Chondrocyte (in vitro differentiated cells): ENCODE measurements at places on chromosomes 2 and 18. TPM values are rescaled to one million over a fixed set of nuclear protein-coding genes. Genes with fewer than 3 reads are reported as not detected.

GRCh38 chr2:36952748-36953197, 13.6 kb downstream of the STRN start:
- DNase-seq, result no peak

GRCh38 chr2:28638102-28638501, 113.5 kb upstream of the PPP1CB start:
- DNase-seq, result no peak

DNA sequence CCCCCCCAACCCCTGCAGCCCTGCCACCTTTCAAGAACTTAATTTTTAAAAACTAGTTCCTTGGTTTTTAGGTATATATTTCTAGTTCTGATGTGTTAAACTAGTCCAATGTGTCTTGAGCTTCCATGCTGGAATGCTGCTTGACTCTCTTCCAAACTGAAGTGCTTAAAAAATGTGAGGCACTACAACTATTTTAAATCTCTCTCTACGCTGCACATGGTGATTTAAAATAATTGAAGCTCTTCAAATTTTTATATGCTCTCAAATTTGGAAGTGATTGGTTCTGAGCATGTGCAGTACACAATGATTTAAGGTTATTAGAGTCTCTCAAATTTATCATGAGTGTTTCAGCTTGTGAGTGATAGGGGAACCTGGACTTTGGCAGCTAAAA, 192.6 kb upstream of the ZEB2 start:
- DNase-seq, result no peak

GRCh38 chr2:132721938-132722337, 51.9 kb upstream of the LYPD1 start:
- DNase-seq, result no peak

DNA sequence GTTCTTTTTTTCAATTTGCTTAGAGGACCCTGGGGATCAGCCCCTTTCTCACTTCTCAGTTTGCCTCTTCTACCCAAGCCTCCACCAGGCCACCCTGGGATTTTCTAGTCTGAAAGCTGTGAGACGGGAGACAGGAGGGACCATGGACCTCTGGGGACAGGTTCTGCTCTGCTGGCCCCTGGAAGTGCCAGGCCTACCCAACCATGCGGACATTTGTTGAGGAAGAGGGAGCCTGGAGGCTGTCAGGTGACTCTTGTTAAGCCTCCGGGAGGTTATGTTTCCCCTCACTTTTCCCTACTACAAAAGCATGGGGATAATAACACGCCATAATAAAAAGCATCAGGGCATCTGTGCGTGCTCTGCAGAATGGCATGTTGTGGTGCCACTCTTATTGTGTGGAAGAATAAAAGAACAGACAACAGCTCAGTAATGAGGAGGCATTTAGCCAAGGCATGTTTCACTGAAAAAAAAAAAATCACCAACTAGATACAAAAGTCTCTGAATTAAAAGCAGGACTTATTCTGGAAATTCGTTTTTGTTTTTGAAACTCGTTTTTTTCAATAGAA, 48.3 kb upstream of the PLA2R1 start:
- no peak for DNase-seq

GRCh38 chr18:37717656-37718055, 152.1 kb upstream of the CELF4 start:
- DNase-seq, result no peak

- DNase-seq, result no peak
Measured at GRCh38 chr2:108492364-108492763, 41.9 kb upstream of the LIMS1 start.

- DNase-seq, result no peak
Measured at GRCh38 chr2:144834363-144834762, 314.4 kb upstream of the ZEB2 start.

GRCh38 chr2:70796262-70796661, 5.8 kb upstream of the FIGLA start:
- DNase-seq, result no peak

- no peak for DNase-seq
Measured at GRCh38 chr2:177275040-177275742, 10.7 kb upstream of the NFE2L2 start.

- no peak for DNase-seq
Measured at GRCh38 chr2:171260471-171261424, 100.1 kb upstream of the TLK1 start.

DNA sequence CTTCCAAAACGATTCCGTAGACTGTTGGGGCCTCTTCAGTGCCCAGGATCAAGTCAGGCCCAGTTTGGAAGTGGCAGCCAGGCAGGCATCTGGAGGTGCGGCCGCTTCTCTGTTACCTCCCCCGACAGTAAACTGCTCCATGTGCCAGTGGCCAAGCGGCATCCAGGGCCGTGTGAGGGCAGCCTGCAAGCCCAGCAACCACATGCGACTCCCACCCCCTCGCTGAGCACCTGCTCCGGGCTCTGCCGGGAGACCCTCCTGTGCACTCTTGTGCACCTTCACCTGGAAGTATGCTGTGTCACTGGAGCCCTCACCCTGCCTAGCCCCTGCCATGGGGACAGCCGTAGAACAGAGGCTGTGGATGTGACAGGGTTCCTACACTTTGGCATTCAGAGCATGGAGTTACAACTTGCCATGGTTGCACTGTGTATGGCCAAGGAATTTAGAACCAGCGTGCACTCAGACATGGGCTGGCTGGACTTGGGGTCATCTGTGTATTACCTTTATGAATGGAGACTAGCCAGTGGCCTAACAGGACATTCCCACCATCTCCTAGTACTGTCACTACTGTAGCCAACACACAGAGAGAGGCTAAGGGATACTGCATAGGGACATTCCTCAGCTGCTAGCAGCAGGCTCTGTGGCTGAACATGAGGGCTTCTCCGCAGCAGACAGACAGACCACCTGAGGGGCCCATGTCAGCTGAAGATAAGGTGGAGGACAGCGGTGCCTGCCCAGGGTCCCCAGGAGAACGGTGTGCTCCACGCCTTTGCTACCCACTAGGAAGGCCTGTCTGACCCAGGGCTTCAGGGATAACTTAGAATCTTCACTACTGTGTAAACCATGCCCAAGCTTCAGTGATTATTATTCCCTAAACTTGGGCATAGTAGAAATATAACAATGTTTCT, 25.0 kb upstream of the FAHD2A start:
- no peak for DNase-seq

- no peak for DNase-seq
Measured at GRCh38 chr2:194166818-194167217, 1490.2 kb upstream of the SLC39A10 start.

DNA sequence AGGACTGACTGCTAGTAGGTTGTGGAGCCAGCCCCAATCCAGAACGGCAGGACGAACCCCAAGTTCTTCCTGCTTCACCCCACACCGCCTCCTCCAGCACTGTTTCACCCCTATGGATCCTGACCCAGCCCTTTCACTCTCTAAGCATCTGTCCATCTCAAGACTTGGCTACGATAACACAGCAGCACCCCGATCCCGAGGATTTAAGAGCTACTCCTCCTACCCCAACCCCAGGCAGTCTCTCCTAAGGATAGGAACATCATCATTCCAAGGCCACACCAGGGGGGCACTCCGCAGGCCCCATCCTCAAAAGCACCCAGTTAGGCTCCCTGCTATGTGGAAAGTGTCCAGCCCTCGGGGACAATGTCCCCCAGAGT, 645 bp downstream of the KCTD18 start:
- no peak for DNase-seq

DNA sequence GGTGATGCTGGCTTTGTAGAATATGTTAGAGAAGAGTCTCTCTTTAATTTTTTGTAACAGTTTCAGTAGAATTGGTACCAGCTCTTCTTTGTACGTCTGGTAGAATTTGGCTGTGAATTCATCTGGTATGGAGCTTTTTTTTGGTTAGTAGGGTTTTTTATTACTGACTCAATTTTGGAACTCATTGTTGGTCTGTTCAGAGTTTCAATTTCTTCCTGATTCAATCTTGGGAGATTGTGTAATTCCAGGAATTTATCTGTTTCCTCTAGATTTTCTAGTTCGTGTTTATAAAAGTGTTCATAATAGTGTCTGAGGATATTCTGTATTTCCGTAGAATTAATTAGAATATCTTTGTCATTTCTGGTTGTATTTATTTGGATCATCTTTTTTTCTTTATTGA, 943.5 kb downstream of the TRIB2 start:
- no peak for DNase-seq

GRCh38 chr2:214899751-214900150, 90.3 kb upstream of the BARD1 start:
- no peak for DNase-seq

- DNase-seq, result no peak
Measured at GRCh38 chr2:231764760-231765159, 16.3 kb downstream of the PDE6D start.

DNA sequence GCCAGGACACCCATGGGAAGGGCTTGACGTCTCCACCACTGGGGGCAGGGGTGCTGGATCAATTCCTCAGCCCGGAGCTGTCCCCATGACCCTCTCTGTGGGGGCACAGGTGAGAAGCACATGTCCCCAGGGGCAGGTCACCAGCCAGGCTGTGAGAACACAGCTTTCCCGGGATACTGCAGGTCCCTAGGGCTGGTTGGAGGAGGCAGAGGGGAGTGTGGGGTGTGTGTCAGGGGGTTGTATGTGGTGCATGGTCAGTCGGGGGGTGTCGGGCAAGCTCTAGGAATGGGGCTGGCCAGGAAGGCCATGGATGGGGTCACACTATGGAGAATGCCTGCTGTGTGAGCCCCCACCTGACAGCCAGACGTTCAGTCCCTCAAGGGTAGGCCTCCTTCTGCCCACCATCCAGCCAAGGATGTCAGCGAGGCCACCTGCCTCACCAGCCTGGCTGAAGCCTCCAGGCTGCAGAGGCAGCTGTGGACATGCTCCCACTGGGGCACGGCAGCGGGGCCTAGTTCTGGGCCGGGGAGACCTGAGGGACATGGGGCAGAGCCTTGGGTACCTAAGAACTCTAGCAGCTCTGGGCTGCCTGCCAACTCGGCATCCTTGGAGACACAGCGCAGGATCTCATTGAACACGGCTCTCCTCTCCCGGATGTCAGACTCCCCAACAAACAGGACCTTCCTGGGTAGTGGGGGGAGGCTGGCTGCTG, 10.3 kb downstream of the HS1BP3 start:
- DNase-seq, result peak; percentile 83

- DNase-seq, result no peak
Measured at GRCh38 chr2:236341721-236342120, 77.5 kb upstream of the ASB18 start.

DNA sequence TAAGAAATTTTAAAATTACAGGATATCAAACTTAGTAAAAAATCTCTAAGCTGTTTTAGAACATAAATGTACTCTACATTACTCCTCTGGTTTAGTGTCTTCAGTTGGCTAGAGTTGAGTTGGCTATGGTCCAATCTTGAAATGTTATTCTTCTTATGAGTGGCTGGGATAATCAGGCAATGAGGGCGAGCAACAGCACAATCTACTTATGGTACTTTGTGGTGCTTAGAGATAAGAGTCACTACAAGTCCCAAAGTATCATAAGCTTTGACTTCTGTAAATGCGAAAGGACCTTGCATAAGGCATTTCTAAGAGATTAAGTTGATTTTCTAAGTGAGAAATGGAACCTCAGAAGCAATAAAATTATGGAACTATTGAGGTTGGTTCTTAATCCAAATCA, 361.7 kb downstream of the GPD2 start:
- DNase-seq, result no peak

- DNase-seq, result no peak
Measured at GRCh38 chr2:120670371-120670770, 65.3 kb upstream of the GLI2 start.

GRCh38 chr18:24741965-24742724, 281.7 kb downstream of the HRH4 start:
- DNase-seq, result no peak

- DNase-seq, result no peak
Measured at GRCh38 chr2:43540021-43540779, 55.6 kb downstream of the THADA start.

DNA sequence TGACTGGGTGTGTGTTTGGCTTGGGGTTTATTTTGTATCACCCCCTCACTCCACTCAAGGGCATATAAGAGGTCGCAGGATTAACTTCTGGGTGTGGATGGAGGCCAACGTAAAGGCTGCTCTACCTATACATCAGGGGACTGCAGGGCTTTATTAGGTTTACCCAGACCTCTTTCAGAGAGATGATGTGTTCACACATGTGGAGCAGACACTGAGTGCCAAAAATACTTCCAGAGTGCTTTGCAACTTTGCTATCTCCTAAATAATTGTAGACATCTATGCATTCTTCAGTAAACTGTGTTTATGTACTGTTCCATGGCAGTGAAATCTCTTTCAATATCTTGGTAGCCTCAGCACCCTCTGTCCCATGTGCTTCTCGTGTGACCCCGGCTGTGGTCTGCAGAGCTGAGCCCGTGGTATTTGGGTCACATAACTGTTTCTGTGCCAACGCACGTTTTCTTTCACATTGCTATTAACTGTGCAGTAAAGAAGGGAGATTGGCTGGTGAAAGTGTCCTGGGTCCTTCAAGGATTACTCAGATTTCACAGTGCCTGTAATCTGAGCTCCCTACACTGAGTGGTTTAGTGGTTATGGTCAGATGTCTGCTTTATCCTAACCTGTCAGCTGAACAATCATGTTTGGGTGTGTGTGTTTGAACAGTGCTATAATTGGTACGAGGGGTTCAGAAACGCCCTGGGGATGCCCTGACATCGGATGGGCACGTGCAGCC, 208.1 kb downstream of the VAPA start:
- no peak for DNase-seq

The TMEM247 gene
- total RNA-seq, result not detected in 3 replicates

The C18orf63 gene
- total RNA-seq, result not detected in 3 replicates

The AP1S3 gene
- total RNA-seq, result 5.2 to 6.4 TPM (median 5.5 TPM) in 3 replicates

The PER2 gene
- 2.7 to 3.3 TPM (median 2.9 TPM) in 3 replicates for total RNA-seq

The DGKD gene
- total RNA-seq, result 56.9 to 67.1 TPM (median 66.3 TPM) in 3 replicates

The ELOA2 gene
- not detected in 3 replicates for total RNA-seq

The LYPD1 gene
- total RNA-seq, result 4.1 to 5.0 TPM in 2 of 3 replicates, not detected in the other

The LPIN2 gene
- total RNA-seq, result 30.3 to 38.7 TPM (median 38.6 TPM) in 3 replicates

The ITSN2 gene
- 26.6 to 30.2 TPM (median 28.6 TPM) in 3 replicates for total RNA-seq
